Ureter (tissue), 1 donor: ENCODE measurements at places on chromosomes 13 and 19.

DNA sequence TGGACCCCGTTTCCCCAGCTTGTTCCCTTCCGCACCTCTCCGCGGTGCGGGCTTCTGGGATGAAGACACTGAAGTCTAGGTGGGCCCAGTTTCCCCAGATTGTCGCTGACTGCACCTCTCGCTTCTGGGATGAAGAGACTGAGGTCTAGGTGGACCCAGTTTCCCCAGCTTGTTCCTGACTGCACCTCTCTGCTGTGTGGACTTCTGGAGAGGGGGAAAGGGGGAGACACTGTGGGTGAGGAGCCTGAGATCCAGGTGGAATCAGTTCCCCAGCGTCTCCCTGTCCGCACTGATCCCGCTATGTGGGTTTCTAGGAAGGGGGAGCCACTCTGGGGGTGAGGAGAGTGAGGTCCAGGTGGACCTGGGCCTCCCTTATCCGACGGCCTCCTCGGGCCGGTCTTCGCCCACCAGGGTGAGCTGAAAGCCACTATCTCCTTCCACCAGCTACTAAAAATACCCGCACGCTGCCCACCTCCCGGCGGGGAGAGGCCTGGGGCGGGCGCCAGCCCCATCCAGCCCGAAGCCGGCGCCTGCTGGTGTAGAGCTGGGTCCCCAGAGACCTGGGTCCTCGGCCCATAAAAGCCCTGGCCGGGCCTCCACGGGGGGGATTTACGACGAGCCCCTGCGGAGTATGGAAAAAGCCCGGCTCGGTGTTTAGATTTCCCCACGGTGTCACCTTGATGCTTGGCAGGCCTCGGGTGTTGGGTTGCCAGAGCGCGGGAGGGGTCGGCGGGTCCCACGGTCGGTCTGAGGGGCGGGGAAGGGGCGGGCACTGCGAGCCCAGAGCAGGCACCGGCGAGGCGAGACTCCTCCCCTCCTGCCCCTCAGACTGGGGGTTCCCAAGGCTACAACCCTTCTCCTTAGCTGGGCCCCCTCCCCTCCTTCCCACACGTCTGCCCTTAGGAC, 10.6 kb downstream of the FUT6 start:
- peak; percentile 68 for DNase-seq

GRCh38 chr13:76853921-76854608, 32.1 kb downstream of the KCTD12 start:
- DNase-seq, result no peak

- no peak for DNase-seq
These were observed 2.6 kb downstream of the NAPSA start for GRCh38 chr19:50362656-50363424.

DNA sequence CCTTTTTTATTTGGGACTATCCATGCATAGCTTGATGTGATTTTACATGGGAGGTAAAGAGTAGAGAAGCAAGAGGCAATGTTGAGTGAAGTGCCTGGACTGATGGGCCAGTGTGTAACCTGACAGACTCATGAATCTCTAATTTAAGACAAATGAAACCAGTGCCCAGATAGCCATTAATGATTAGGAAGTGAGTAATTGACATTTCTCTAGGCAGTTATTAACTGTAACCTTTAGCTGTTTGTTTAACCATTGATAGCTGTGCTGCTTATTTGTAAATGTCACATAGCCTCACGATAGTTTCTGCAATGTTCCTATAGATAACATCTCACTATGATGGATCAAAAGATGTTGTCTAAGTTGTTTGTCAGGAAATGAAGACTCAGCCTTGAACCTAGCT, 1047.5 kb upstream of the SPRY2 start:
- no peak for DNase-seq

GRCh38 chr19:53947624-53948023, 15.1 kb upstream of the CACNG8 start:
- no peak for DNase-seq

DNA sequence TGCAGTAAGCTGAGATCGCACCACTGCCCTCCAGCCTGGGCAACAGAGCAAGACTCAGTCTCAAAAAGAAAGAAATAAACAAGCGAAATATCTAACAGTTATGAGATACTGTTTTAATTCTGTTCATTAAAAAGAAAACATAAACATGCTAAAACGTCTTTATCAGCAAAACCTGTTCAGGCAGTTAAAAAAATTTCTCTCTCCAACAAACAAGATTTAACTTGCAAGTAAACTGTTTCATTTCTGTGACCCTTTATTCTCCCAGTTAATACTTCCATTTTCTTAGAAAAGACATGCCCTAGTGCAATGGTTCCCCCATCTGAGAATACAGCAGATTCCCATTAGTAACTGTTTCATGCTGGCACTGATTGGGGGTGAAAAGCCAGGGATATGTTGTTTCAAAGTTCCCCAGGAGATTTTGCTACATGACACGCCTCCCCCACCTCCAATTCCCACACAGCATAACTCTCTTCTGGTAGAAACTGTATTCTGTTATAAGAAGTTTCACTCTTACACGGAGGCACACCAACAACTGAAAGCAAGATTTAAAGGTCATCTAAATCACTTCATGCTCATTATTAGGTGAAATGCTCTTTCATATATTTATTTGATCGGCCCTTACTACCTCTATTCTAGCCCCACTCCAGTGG, 24.4 kb downstream of the ELF1 start:
- DNase-seq, result no peak

- DNase-seq, result no peak
These were observed 40.0 kb upstream of the ISYNA1 start for GRCh38 chr19:18477974-18478373.

DNA sequence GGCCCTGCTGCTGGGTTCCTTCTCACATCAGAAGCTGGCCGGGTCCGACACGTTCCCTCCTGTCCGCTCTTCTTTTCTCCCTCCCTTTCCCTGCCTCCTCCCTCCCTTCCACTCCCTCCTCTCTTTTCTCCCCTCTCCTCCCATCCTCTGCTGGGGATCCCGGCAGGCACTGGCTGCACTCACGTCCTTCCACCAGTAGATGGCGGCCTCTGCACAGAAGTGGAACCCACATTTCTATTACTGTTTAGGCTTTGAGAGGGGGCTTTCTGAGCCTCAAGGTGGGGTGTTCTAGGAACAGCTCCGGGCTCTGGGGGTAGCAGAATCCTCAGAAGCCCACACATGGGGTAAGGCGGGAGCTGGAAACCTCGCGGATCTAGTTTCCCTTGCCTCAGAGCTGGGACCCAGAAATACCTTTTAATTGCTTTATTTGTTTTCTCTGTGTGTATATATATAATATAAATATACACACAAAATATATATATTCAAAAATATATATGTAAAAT, 294.2 kb downstream of the ZNF536 start:
- DNase-seq, result no peak

DNA sequence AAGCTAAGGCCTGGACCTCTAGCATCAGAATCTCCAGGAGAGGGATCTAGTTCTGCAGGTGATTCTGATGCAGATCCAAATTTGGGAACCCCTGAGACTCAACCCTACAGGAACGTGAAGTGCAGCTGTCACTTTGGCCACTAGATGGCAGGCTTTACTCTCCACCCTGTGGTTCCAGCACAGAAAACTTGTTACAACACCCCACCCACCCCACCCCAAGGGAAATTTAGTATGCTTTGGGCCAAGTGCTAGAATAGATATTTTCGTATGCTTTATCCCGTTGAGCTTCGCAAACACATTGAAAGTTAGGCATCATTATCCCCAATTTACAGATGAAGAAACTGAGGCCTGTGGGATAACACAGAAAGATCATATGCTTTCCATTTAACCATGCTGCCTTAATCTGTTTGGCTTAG, 232.0 kb downstream of the B3GLCT start:
- peak; percentile 49 for DNase-seq

DNA sequence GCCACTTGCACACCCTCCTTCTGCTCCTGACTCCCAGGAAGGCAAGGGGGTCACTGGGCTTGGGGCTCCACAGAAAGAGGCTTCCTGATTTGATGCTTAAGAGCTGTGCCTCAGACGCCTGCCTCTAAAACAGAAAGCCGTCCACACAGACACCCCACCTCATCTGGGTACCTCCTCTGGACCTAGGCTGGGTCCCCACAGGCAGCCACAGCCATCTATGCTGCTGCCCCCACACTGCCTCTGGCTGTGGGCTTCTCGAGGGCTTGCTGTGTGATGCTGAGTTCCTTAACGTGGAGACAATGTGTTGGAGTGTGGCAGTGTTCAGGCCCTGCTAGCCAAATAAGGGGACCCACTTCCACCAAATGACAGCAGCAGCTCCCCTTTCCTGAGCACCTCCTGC, 8.5 kb upstream of the ZSCAN22 start:
- no peak for DNase-seq

GRCh38 chr19:20151617-20152145, 15.3 kb upstream of the ZNF486 start:
- no peak for DNase-seq

DNA sequence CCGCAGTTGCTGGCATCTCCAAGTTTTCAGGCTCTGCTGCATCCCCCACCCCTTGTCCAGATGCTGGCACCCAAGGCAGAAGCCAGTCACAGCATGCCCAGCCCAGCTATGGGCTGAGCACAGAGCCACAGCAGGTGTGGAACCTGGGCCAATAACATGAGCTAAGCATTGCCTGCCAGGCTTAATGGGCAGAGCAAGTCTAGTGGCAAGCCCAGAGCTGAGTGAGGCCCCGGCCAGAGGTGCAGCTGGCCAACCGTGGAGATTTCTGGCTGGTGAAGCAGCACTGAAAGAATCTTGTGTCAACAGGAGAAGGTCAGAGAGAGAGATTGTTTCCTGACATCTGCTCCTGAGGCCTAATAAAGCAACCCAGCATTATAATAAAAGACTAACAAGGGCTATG, 111.0 kb downstream of the B3GLCT start:
- DNase-seq, result no peak

- DNase-seq, result no peak
These were observed 93.6 kb downstream of the HSPH1 start for GRCh38 chr13:31068119-31068423.

- DNase-seq, result no peak
These were observed 1492.7 kb upstream of the PCDH20 start for GRCh38 chr13:62908321-62908720.

DNA sequence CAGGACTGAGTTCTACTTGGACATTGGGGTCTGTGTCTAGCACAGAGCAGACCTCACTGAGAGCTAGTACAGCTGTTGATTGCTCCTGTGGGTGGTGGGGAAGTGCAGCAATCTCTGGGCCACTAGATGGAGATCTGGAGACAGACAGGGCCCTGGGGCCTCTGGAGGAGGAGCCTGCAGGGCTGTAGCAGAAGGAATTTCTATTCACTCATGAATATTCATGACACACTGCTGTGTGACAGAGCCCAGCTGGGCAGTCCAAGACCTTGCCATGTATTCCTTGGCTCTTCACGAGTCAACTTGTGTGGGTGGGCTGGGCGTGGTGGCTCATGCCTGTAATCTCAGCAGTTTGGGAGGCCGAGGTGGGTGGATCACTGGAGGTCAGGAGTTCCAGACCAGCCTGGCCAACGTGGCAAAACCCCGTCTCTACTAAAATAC, 37.5 kb downstream of the SUGP2 start:
- peak; percentile 63 for DNase-seq

- peak; percentile 91 for DNase-seq
These were observed 8.9 kb upstream of the TPM4 start for GRCh38 chr19:16067205-16067938.

- DNase-seq, result no peak
These were observed 3.8 kb downstream of the RAB20 start for GRCh38 chr13:110557610-110558305.

GRCh38 chr19:34274284-34274826, 20.0 kb downstream of the GARRE1 start:
- no peak for DNase-seq

- DNase-seq, result no peak
These were observed 221.0 kb downstream of the EFNB2 start for GRCh38 chr13:106314417-106314816.

GRCh38 chr13:76775088-76775740, 111.0 kb downstream of the KCTD12 start:
- no peak for DNase-seq

DNA sequence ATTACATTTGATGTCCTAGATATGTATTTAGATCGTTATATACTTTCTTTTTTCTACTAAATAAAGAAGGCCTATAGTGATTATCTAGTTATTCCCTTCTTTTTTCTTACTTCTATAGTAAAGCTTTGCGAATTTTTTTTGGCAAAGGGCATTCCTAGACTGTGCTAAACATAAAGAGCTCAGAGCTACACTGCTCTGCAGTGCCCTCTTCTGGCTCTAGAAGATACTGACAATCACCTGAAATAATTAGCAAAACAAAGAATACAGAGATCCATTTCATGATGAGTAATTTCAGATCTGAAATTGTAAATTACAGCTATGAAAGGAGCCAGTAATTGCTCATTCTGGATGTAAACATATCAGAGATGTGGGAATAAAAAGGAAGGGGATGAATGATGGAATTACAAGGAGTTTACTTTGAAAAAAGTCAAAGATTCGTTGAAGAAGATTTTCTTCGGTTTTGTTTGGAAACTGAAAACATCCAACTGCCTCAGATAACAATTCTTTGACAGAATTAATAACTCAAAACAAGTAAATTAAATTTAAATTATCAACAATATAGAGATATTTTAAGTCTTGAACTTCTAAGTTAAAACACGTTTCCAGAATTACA, 288.5 kb downstream of the NALCN start:
- no peak for DNase-seq

GRCh38 chr13:87123987-87124784, 547.0 kb upstream of the SLITRK5 start:
- DNase-seq, result no peak

GRCh38 chr19:16385821-16386220, 61.2 kb downstream of the KLF2 start:
- DNase-seq, result no peak

DNA sequence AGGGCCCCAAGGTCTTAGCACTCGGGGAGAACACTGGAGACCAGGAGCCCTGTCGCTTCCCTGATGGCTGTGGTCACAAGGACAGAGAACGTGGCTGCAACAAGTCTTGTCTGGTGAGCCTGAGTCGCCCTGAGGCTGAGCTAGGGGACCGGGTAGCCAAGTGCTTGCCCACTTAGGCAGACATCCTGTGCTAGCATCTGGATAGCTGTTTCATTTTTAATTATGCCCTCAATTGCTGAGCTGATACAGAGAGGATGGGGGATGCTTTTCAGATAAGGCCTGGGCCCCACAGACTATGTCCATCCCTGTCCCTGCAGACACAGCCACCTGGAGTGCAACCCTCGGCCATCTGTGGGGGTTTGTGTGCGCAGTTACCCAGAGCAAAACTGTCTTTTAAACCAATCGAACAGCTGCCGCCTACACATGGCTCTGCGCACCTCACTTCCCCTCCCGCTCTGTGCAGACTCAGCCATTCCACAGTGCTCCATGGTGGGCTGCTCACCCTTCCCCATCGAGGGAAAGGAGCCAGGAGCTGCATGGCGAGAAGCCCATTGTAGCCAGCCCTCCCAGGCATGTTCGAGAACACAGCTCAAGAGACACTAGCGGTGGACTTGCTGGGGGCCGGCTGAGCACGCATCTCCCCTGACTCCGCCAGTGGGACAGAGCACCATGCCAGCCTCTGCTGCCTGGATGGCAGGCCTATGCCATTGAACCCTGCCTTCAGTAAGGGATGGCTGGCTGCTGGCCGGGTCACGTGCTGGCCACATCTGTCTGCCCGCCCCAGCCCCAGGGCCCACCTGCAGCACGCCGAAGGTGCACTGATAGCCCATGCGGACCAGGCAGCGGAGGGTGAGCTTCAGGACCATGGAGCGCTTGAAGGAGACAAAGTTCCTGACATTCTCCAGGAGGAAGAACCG, 19.4 kb upstream of the EIF3G start:
- DNase-seq, result no peak
